ENCODE measurements at places on chromosomes 2 and 18.
A peak's percentile ranks its signal among the peaks of the same experiment; 100 is the strongest.

GRCh38 chr18:38933322-38933721 is 1367.7 kb upstream of the CELF4 start:
- DNase-seq = no peak

DNA sequence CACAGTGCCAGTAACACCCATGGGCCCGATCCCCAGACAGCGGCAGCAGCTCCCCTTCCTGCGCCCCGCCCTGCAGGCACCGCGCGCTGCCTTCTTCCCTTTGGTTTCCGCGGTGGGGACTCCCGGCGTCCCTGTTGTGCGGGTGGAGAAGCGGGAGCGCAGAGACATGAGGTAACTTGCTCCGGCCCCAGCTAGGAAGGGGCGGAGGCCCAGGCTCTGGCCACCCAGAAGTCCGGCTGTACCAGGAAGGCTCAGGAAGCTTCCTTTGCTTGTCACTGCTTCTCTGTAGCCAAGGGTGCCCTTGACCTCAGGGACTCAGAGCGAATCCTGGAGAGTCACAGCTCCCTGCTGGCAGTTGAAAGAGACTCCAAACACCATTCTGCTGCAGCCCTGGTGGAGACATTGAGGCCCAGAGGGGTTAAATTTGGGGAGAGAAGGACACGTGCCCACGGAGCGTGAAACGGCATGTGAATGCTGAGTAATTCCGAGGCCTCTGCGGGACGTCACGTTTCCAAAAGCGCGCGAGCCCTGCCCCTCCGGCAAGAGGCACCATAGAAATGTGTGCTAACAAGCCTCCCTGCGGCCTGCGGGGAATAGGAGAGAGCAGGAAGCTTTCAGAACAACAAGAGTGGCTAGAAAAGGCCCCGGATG is 6.7 kb upstream of the ADCY3 start:
- DNase-seq = no peak

DNA sequence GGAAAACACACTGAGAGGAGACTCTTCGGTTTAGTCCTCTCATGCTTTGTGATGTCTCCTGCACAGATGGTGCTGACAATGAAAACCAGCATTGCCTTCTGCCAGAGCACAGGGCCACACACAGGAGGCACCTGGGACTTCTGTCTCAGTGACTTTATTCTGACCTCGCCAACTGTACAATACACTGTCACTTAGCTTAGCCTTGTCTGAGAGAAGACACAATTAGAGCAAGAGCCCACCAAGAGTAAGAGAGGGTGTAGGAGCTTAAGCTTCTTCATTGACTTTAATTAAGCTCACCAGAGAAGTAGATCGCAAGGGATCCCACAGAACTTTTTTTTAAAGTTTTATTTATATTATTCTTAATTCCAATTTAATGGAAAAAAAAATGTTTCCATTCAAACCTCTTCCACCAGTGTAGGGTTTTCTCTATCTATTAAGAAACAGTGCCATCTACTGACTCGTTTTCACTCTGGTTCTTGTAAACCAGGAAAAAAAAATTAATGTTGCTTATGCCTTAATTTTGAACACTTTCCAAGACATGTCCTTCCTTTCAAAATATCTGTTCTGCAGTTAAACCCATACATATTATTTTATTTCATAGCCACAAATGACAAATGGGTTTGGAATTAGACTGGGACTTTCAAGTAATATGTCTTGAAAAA is 42.4 kb upstream of the DDX18 start:
- no peak for DNase-seq

GRCh38 chr2:181104512-181105115 is 124.2 kb downstream of the UBE2E3 start:
- peak; percentile 1 for DNase-seq

- DNase-seq = no peak
These were observed 36.5 kb downstream of the EFR3B start for GRCh38 chr2:25078170-25079049.

GRCh38 chr2:120783371-120783791 is 47.7 kb downstream of the GLI2 start:
- no peak for DNase-seq

DNA sequence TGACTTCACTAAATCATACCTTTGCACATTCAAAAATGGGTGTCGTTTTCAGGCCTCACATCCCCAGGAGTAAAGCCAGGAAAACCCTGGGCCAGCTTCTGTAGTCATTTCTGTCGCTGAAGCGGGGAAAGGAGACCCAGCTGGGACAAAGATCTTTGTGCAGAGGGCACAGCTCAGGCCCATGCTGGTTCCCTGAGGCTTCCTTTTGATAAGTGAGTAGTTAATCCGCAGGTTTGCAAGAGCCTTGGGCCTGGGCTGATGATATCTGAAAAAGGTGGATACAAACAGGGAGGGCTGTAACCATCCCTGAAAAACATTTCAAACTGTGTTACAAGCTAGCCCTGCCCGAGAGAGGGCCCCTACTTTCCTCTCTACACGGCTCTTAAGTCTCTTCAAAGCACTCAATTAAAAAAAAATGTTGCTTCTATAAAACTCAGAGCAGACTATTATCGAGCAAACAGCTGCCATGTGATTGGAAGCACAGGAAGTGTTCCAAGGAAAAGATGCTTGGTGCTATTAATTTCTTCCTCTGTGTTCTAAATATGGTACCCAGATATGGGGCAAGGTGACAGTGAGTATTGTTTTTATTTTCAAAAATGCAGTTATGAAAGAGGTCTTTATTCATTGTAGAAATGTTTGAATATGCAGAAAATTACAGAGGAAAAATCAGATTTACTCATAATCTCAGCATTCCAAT is 117.2 kb downstream of the LNPK start:
- DNase-seq = no peak

GRCh38 chr2:240109386-240109785 is 26.7 kb downstream of the COPS9 start:
- no peak for DNase-seq

DNA sequence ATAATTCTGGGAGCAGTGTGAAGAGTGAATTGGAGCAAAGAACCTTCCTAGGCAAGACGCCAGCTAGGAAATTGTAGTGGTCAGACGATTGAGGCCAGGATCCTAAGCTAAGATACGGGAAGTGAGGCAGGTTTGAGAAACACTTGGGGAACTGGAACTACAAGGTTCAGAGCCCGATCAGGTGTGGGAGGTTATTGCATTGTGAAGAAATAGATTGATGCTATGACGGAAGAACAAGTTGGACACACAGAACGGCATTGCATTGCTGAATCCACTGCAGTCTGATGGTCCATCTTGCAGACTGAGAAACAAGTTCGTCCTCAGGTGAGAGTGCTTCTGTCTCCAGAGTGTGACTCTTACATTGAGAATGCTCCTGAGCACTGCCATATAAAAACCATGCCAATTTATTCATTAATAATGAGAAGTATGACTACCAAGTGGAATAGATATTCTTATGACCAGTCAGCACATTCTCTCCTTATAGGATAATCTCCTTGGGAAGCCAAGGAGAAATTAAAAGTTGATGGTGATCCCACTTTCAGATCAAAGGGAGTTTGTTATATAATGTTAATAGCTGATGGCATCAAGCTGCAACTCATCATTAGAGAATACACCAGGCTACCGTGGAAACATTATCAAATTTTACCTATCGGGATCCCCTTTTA is 30.9 kb downstream of the ANTXR1 start:
- DNase-seq = no peak

- no peak for DNase-seq
These were observed 28.2 kb upstream of the ATG16L1 start for GRCh38 chr2:233223059-233223894.

- DNase-seq = no peak
These were observed 39.5 kb upstream of the FHL2 start for GRCh38 chr2:105438104-105438929.

- no peak for DNase-seq
These were observed 253.3 kb downstream of the AGAP1 start for GRCh38 chr2:235747001-235747785.

DNA sequence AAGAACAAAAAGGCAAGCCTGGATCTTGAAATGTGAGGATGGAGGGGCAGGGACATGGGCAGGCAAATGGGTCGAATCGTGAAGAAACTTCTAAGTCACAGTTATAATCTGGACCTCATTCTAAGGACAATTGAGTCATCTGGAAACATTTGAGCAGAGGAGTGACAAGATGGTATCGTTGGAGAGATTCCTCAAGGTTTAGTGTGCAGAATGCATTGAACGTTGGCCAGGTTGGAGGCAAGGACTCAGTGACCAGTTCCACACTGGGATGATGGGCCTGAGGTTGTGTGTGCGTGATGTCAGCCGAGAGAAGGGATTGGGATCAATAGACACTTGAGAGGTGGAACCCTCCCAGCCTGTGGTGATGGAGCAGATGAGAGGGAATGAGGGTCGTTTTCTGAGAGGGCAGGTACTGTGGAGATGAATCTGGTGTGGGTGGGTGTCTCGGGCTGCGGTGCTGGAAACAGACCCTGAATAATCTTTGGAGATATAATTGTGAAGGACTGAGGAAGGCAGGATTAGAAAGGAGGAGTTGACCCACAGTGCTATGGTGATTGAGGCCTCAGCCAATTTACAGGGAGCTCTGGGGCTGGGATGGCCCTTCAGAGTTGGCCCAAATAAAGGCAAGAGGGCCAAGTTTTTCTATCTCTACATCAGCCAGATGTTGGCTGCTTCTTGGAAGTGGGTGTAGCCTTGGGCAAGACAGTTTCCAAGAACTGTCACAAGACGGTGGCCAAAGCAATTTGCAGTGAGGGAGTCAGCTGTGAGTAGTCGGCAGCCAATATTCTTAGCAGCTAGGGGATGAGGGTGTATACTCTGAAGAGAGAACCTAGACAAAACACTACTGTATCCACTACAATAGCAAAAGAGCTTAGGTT is 5.8 kb upstream of the ZNF532 start:
- DNase-seq = no peak

DNA sequence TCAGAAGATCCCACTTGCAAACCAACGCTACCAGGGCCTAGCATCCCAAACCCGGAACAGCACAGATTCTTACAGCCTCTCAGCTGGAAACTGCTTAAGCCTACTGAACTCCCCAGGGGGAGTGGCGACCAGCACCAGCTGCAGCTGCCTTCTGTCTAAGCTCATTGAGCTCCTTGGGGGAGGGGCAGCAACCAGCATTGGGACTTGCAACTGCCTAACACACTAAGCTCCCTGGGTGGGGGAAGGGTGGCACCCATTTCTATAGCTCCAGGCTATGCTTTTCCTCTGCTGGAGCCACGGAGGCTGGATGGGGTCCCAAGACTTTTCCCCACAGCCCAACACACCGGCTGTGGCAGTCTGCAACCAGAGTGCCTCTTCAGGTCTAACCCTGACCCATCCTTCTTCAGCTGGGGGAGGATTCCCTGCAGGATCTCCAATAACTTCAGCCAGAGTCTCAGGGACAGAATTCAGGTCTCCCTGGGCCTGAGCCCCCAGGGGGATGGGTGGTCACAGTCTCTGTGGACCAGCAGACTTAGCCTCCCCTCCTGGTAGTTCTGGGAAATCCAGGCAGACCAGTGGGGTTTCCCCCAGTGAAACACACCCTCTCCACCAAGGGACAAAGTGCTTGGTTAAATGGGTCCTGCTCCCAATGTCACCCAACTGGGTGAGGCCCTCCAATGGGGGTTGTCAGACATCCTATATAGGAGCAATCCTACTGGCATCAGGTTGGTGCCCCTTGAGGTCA is 45.9 kb upstream of the ITGA4 start:
- no peak for DNase-seq

DNA sequence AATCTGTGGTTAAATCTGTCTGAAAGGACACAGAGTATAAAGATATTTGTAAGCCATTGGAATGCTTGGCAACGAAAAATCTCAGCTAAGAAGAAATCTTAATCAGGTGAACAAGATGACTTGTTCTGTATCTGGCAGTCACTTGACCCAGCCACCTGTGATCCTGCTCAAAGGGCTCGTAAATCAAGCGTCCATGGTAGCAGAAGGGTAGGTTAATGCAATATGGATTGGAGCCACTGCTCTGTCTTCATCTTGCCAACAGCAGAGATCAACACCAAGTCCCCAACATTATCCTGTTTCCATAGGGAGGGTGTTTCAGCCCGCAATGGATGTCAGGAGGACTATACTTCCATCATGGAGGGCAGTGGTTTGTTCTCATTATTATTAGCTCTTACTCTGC is 378.4 kb downstream of the CDH7 start:
- no peak for DNase-seq

GRCh38 chr2:15565392-15565791 is 4.3 kb upstream of the NBAS start:
- DNase-seq = no peak
